ENCODE measurements at places on chromosomes 16 and 17. TPM values are rescaled to one million over a fixed set of nuclear protein-coding genes. Genes with fewer than 3 reads are reported as not detected.

DNA sequence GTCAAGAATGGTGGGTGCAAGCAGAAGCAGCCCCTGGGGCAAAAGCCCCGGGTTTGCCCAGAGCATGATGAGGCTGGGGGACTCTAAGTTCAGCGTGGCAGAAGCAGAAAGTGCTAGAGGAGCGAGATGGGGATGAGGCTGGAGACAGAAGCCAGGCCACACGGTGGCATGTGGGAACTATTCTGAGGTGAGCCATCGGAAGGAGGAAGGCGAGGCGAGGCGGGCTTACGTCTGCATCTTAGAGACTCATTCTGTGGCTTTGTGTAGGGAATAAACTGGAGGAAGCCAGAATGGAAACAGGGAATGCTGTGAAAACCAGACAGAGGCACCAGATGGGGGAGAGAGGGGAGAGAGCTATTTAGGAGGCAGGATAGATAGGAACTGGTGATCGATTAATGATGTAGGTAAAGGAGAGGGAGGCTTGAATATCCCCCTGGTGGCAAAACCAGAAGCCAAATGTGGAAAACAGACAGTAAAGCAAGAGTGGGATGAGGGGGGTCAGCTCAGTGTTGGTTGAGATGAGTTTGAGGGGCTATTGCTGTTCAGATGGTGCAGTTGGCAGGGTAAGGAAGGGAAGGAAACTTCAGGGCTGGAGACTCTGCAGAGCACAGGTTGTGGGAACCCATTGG lies 3.1 kb upstream of the TNFSF13 start:
- no peak for DNase-seq

- no peak for DNase-seq
These were observed 1.2 kb downstream of the SNTB2 start for GRCh38 chr16:69188236-69188549.

HSD11B2 gene
- polyA plus RNA-seq: 35.1 TPM

GRCh38 chr16:64982581-64982980 lies 139.3 kb downstream of the CDH11 start:
- DNase-seq: no peak

DNA sequence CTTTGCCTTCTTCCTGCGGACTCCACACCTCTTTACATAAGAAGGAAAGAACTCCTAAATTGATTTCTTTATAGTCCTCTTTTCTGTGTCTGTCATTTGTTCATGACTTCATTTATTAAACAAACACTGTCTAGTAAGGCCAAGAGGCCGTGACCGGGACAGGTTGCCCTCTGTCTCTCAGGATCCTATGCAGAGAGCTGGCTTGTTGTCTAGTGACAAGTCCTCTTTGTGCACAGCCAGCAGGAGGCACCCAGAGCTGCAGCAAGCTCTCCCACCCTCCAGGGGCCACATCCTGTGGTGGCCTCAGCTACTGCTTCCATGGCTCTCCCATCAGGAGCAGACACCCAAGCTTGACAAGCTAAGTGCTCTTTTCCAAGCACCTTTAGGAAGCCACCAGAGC lies 50.6 kb downstream of the PLD6 start:
- DNase-seq: no peak

DNA sequence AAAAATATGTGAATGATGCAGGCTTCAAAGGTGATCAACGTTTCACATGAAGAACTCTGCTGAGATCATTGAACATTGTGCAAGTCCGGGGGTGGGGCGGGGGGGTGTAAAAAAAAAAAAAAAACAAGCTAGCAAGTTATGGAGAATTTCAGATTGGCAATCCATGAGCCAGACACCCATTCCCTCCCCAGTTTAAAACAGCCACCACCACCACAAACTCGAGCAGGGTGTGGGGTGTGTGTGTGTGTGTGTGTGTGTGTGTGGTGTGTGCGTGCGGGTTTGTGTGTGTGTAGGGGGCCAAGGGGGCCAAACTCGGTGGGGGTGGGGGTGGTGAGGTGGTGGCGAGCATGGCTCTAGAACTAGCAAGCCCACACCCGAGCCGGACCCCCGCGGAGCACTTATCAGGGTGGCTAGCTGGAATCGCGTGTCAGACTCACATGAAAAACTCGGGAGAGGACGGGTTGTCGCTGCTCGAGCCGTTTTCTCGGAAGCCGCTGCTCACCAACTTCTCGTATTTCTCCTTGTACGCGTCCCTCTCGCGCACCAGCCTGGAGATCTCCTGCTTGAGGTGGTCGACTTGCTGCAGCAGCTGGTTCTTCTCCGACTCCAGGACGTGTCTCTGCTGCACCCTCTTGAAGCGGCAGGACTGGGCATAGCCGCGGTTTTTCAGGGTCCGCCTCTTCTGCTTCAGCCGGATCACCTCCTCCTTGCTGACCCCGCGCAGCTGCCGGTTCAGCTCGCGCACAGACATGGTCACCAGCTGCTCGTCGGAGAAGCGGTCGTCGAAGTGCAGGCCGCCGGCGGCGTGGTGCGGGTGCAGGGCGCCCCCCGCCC lies 2.0 kb downstream of the MAF start:
- DNase-seq: peak; percentile 70

- no peak for DNase-seq
These were observed 268.7 kb upstream of the SALL1 start for GRCh38 chr16:51419768-51420167.

- DNase-seq: no peak
These were observed 8.7 kb upstream of the ADAMTS18 start for GRCh38 chr16:77443357-77444146.

DNA sequence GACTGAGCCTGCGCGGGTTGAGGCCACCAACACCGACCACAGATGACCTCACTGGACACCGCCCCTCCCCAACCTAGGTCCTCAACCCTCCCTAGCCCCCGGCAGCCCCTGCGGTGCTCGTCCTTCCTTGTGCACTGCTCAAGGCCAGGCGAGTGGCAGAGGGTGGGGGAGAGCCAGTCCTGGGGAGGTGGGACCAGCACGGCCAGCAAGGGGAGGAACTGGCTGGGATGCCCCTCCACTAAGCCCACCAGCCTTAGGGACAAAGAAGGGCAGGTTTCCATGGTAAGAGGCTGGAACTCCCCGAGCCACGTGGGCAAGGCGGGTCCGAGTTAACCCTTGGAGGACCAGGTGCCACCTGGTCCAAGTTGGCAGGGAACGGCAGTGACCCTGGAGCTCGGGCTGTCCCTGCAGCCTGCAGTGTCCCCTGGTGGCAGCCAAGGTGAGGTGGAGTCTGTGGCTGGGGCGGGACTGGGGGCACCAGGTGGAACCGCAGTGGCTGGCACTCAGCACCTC lies 9.2 kb downstream of the FSCN2 start:
- no peak for DNase-seq

CRAMP1 gene
- polyA plus RNA-seq: 20.0 TPM

DNA sequence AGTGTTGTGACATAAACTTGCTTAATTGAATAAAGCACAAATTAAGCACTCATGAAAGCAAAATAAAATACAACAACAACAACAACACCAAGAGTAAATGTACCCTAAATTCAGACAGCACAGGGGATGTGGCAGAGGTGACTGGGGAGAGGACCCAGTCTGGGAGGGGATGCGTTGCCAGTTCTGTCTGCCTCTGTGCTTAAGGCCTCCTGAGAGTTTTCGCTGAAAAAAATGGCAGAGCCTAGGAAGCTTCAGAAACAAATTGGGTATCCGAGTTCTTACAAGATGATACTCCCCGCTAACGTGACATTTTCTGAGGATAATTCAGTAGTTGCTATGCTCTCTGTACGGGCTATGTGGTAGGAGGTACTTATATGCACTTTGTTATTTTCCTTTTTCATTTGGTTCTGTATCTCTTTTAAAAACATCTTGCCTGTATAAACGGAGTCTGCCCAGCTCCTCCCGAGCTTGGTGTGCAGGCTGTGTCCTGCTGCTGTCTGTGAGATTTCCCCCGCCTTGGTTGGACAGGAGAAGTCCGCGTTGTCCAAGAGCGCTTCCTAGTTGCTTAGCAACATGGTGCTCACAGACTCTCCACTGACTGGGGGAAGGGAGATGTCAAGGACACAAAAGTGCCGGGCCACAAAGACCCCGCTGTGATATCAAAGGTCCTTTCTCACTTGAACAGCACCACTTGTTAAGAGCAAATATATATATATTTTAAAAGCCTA lies 134.2 kb upstream of the CPHXL start:
- peak; percentile 36 for DNase-seq

GRCh38 chr16:30353438-30354129 lies 1.5 kb downstream of the CD2BP2 start:
- DNase-seq: no peak

DNA sequence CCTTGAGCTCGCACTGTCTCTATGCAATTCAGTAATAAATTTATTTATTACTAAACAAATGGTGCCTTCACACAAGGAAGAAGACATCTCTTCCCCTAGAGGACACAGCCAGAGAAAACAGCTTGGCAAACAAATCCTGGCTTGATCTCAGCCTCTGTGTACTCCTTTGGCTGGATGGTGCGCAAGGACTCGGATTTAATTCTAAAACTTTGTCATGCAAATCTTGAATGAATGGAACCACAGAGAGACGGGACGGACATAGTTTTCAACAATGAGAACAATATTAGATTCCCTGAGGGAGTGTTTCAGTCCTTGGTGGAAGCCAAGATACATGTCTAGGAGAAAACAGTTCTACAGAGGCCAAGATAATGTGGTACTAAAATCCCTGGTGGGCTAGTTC lies 349.5 kb downstream of the NPIPA8 start:
- DNase-seq: no peak

CDRT15L2 gene
- polyA plus RNA-seq: not detected

GSDMA gene
- 2.8 TPM for polyA plus RNA-seq

GRCh38 chr17:48384164-48384563 lies 45.9 kb downstream of the SKAP1 start:
- DNase-seq: no peak

DNA sequence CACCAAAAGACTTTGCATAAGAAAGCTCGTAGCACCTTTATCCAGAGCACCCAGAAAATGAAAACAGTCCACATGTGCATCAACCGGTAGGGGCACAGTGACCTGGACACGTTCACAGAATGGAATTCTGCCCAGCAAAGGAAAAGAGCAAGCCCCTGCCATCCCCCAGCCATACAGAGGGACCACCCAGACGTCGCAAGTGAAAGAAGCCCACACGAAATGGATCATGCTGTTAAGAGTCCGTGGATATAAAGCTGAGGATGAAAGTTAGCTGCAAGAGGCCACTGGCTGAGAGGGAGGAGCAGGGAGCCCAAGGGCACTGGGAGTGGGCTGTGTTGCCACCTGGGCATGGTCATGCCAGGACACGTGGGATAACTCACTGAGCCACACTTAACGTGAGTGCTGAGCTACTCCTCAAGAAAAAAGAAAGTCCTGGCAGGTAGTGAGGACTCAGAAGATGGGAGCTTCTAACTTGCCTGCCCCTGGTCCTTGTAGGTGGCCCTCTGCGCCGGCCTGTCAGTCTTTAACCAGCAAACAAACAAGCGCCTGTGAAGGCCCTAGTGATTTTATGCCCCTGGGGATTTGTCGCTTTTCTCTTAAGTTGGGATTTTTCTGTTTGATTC lies 190.7 kb downstream of the C16orf95 start:
- DNase-seq: no peak

METTL9 gene
- 275 TPM for polyA plus RNA-seq

GRCh38 chr16:2190002-2190658 lies 6.3 kb downstream of the CASKIN1 start:
- DNase-seq: no peak

- no peak for DNase-seq
These were observed 240.7 kb downstream of the ZFHX3 start for GRCh38 chr16:72807245-72807644.

ADAP2 gene
- 4.0 TPM for polyA plus RNA-seq

DNA sequence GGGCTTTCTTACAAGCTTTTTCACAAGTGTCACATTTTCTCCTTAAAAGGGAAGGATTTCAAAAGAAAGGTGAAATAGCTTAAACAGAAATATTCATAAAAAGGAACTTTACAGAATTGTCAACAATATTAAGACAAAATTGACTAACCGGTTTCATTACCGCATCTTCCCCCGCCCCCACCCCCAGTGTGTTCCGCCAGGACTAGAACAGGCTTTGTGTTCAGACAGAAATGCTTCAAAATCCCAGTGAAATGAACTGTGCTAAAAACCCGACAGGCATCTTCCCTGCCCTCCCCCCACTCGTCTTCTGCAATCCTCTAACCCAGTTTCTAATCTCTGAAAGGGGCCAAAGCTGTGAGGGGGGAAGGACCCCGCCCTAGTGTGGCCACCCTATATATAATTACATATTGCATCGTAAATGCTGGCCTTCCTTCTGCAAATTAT lies 990 bp upstream of the ROGDI start:
- DNase-seq: no peak
